ENCODE measurements at places on chromosomes 5 and 9.

DNA sequence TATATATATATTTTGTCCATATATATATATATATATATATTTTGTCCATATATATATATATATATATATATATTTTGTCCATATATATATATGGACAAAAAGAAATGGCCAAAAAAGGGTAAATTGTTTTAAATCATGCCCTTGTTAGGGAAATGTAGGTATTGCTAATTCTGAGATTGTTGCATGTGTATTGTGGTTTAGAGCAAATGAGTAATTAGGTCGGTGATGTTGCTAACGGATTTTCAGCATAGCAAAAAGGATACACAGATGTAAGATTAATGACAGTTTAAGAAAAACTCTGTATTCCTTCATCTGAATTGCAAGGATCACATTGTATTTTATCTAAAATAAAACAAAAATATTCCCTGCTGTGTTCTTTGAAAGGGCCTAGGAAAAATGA lies 40.2 kb downstream of the OSTF1 start:
- no peak for DNase-seq

GRCh38 chr9:37511016-37512010 lies 25.6 kb downstream of the POLR1E start:
- DNase-seq: peak; percentile 42

DNA sequence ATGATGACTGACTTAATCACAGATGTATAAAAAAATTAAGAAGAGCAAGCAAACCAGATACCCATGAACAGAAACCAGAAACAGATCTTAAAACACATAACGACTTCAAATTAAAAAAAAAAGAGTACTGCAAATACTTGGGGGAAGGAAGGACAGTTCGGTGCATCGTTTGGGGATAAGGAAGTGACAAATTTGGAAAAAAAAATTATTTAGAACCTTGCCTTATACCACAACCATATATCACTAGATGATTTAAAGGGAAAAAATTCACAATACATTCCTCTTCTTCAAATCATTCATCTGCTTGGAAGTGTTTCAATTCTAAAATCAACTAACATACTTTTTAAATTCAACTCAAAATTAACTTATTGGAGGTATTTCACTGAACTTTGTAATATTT lies 1038.6 kb upstream of the DMAC1 start:
- DNase-seq: no peak

- no peak for DNase-seq
Measured at GRCh38 chr5:154278908-154279307, 88.4 kb downstream of the GALNT10 start.

DNA sequence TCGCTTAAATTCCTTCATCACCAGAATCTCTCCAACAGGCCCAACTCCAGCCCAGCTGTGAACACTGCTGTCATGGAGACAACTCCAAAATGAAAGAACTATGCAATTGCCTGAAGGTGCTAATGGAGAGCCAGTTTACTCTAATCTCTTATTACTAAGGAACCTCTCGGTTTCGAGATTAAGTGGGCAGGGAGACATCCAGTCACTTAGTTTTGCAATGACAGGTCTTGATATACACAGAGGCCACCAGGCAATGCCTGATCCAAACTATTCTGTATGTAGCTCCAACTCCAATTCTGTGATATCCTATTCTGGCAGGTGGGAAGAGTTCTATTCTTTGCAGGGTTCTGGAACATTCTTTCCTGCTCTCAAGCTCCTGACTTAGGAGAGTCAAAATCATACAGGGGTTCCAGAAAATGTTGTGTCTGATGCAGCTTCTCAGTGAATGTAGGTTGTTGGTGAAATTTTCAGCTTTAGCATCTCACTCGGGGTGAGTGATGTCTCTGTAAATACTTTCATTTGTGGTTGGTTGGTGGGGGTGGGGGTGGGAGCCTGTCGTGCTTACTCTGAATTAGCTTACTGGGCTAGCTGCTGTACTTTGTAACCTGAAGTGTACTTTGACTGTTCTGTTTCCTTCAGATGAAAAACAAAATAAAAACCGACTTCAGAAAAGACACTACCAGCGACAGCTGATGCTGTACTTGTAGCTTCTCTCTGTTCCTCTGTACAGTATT lies 170.9 kb downstream of the PALM2AKAP2 start:
- no peak for DNase-seq

DNA sequence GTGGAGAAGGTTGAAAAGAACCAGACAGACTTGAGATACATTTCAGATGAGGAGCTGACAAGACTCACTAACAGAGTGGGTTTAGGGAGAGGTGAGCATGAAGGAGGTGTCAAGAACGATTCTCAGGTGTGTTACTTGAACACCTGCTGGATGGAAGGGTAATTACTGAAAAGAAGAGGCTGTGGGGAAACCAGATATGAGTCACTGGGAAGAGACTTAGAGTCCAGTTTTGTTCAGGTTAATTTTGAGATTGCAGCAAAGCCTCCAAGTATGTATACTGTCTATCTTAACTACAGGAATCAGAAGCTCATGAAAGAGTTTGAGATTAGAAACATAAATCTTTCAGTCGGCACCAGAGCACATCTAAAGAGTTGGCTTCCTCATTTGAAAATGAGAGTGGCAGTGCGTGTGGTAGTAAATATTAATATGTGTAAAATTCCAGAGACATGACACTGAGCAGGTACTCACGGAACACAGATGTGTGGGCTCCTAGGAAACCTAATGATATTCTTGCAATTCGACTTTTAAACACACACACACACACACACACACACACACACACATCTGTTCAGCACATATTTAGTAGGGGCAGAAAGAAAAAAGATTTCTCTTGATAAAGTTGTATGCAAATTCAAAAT lies 197.1 kb downstream of the CDH18 start:
- DNase-seq: no peak

GRCh38 chr9:104386425-104387069 lies 117.5 kb upstream of the OR13F1 start:
- DNase-seq: peak; percentile 53

GRCh38 chr5:179258001-179258921 lies 87.0 kb downstream of the ADAMTS2 start:
- no peak for DNase-seq

GRCh38 chr5:115419846-115420585 lies 123.6 kb upstream of the CCDC112 start:
- DNase-seq: no peak

- no peak for DNase-seq
Measured at GRCh38 chr9:135663857-135664256, 748 bp downstream of the LCN9 start.

DNA sequence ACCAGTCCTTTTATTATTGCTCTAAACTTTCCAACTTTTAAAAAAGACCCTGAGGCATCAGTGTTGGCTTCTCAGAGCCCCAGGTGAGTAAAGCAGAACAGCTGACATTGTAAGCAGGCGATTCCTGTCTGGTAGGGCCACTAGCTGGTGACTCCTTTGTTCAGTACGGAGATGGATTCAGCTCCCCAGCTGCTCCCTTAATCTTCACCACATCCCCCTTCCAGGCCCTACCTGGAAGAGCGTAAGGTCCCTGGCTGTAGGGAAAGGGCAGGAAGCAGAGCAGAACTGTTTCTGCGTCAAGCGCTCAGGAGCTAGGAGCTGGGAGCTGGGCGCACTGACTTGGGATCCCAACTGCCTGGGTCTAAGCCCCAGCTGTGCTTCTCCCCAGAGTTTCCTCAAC lies 203.7 kb upstream of the TAS2R1 start:
- no peak for DNase-seq

GRCh38 chr9:125066839-125067619 lies 76.3 kb downstream of the SCAI start:
- DNase-seq: no peak

DNA sequence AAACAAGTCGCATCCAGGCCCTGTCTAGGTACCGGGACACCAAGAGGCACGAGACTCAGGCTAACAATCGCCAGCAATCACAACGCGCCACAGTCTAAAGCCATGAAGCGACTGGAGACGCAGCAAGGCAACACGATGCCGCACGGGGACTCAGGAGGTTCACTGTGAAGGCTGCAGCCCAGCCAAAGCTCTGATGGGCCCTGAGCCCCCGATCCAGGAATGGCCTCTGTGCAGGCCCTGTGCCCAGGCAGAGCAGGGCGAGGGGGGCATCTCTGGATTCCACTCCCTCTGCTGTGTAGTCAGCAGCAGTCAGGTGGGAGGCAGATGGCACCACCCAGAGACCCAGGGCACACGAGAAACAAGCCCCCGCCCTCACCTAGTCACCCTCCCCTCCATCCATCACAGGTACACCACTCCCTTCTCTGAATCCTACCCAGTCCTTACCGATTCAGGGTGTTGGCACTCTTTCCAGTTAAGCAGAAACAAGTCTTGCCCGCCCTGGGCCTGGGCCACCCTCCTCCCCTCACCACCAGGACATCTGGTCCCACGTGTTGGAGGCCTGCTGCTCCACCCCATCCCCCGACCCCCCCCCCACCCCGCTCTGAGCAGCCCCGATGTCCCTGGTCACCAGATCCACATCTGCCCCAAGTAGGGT lies 1.1 kb downstream of the RALGDS start:
- DNase-seq: no peak

- DNase-seq: peak; percentile 44
Measured at GRCh38 chr5:170427672-170428236, 38.6 kb upstream of the KCNMB1 start.

- DNase-seq: no peak
Measured at GRCh38 chr5:170483701-170484458, 19.9 kb upstream of the KCNIP1 start.

DNA sequence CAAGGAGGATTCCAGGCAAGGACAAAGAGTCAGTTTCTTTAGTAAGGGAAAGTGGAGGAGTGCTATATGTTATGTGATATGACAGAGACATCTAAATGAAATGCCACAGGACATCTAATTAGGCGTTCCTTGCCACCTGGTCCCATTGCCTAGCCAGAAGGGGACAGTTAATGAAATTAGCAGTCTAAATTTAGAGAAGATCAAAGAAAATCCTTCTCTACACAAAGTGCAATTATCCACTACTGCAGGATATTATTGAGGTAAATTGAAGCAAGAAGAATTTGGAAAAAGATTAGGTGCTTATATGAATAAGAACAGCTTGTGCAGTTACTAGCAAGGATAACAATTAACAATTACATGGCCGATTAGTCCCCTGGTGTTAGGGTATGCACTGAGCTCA lies 495.3 kb upstream of the NMUR2 start:
- no peak for DNase-seq

- DNase-seq: no peak
Measured at GRCh38 chr5:18394443-18394804, 760.2 kb downstream of the TAF11L14 start.

GRCh38 chr5:136053336-136054141 lies 24.8 kb downstream of the TGFBI start:
- peak; percentile 55 for DNase-seq
